ENCODE measurements at places on chromosomes 7 and 10.

DNA sequence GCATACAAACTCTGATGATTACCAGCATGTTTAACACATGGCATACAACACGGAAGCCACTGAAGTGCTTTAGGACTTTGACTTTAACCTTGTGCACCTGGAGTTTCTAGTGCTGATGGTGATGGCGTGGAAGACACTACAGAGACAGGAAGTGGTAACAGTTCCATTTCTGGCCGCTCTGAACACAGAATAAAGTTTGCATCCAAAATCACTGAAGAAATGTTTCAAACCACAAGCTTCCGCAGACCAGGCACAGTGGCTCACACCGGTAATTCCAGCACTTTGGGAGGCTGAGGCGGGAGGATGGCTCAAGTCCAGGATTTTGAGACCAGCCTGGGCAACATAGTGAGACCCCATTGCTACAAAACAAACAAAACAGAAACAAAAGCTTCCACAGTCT, 40.3 kb upstream of the TNPO3 start:
- DNase-seq: peak; percentile 60

GRCh38 chr10:72802332-72802731, 91.2 kb upstream of the OIT3 start:
- DNase-seq: no peak

- DNase-seq: peak; percentile 34
These were observed 4.9 kb downstream of the COL17A1 start for GRCh38 chr10:104080762-104081161.

- DNase-seq: no peak
These were observed 93.8 kb downstream of the MAPK8 start for GRCh38 chr10:48400129-48400849.
